Fibroblast of skin of left quadriceps (primary cell): ENCODE measurements at places on chromosomes 7 and 10.

DNA sequence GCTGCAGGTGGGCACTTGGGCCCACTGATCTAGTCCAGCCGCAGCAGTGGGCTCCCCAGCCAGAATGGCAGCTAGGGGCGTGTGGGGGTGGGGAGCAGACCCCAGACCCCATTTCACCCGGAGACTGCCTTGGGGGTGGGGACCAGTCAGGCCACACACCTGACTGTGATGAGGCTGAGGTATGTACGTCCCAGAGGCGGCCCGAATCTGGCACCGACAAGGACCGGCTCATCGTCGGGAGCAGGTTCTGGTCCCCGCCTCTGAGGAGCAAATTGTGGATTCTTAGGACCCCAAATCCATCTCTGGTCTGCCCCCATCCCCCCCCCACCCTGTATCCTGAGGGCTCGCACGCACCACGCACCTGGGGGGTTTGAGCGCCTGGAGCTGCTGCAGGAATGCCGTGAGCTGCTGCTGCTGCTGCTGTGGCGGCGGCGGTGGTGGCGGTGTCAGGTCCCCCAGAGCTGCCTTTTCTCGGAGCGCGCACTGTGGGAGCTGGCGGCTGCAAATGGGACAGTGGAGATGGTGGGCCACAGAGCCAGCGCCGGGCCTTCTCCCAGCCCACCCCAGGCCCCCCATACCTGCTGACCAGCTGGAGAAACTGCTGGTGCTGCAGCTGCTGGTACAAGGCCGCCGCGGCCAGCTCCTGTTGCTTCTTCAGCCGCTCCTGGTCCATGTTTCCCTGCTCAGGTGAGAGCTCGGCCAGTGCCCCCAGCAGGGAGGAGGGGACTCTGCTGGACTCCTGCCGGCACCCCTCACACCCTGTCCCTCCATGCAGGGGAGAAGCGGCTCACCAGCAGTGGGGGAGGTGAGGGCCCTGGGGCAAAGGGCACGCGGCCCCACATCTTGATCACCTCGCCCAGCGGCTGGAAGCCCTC is 10.2 kb downstream of the GIGYF1 start:
- no peak for DNase-seq

- DNase-seq = no peak
These were observed 22.0 kb upstream of the CYP2C9 start for GRCh38 chr10:94916423-94916822.

GRCh38 chr10:29948881-29949355 is 110.5 kb downstream of the JCAD start:
- no peak for DNase-seq

DNA sequence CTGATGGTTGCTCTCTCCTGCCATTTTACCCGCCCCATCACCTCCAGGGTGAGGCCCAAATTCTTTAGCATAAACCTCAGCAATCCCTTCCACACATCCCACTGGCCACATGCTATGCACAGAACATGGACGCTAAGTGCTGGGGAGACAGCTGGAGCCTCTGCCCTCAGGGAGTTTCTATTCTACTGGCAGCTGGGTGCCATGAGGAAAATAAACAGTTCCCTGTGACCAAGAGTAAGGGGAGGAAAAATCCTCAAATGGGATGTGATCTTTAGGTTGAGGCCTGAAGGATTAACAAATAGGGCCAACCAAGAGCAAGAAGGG is 1.2 kb downstream of the PARP12 start:
- no peak for DNase-seq

DNA sequence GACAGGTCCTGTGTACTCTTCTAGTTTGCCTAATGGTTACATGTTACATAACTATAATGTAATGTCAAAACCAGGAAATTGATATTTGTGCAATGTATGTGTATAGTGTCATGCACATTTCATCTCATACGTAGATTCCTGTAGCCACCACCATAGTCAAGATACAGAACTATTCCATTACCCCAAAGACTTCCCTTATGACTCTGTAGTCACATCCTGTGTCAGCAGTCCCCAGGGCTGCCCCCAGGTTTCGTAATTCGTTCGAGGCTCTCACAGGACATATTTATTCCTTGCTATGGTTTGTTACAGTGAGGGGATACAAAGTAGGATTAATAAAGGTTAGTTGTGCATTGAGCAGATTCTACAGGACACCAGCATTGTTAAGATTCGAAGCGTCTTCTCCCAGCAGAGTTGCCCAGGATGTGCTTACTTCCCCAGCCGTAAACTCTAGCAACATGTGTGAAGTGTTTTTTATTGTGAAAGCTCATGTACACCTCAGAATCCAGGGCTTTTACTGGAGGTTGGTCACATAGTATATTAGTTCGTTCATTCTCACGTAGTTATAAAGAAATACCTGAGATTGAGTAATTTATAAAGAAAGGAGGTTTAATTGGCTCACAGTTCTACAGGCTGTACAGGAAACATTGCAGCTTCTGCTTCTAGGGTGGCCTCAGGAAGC is 18.6 kb downstream of the RABGEF1 start:
- no peak for DNase-seq

DNA sequence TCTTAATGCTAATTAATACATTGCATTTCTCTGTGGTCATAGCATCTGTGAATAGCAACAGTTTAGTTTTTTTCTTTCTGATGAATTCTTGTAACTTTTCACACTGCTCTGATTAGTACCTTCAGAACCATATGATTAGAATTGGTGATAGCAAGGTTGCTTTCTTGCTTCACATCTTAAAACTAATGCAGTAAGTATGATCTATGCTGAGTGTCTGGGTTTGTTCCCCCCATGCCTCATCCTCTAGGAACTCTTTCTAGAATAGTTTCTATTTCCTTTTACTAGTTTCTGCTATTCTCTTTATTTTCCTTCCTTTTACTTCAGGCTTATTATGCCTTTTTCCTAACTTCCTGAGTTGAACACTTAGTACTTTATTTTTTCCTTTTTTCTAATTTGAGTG is 32.4 kb downstream of the TES start:
- DNase-seq = no peak

GRCh38 chr7:51455513-51455912 is 138.9 kb upstream of the COBL start:
- DNase-seq = no peak

DNA sequence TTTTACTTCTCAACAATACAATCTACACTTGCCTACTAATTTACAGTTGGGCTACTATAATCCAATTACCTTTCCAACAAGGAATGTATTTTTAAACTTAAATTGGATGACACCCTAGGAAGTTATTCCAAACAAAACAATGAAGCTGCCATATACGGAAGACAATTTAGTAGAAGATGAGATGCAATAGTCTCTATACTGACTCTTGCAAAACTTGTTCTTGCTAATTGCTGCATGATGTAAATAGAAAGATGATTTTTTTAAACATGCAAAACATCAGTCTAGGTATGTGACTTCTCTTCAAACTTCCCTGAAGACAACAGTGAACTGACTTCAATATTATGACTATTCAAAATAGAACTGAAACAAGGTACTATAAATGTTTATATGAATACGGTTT is 17.6 kb downstream of the NT5C3A start:
- DNase-seq = peak; percentile 28

GRCh38 chr10:104331208-104331838 is 6.9 kb downstream of the ITPRIP start:
- no peak for DNase-seq

- DNase-seq = no peak
These were observed 34.8 kb downstream of the MTURN start for GRCh38 chr7:30169579-30169978.

DNA sequence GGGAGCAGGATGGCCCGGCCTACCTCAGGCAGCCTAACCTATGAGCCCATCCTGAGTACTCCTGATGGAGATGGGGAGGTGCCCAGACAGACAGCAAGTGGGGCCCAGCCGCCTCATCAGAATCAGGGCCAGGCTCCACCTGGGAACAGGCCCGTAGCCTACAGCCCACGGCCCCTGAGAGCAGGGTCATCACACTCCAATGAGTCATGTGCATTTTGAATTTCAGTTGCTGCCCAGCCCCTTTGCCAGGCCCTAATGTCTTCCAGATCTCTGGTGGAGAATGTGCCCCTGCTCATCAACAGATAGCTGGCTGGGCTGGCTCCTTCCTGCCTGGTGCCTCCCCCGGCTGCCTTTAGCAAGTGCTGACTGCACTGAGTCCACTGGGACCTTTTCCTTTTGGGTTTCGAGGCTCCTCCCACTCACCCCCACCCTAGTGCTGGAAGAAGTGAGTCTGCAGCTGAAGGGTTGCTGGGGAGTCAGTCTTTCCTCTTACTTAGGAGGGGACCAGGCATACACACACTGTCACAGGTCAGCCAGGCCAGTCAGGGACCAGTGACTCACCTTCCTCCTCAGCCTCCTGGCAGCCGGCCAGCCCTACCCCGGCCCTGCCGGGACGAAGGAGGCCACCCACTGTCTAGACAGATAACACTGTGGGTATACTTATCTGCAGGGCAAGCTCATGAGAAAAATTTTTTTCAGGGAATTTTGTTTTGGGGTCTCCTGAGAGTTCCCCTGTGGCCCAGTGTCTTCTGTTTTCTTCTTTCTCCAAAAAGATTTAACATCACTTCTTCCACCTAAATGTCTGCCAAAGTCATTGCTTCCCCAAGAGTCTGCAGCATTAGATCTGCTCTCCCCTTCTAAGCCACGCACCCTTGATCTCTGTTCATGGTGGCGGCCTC is 9.1 kb upstream of the ASIC3 start:
- no peak for DNase-seq

DNA sequence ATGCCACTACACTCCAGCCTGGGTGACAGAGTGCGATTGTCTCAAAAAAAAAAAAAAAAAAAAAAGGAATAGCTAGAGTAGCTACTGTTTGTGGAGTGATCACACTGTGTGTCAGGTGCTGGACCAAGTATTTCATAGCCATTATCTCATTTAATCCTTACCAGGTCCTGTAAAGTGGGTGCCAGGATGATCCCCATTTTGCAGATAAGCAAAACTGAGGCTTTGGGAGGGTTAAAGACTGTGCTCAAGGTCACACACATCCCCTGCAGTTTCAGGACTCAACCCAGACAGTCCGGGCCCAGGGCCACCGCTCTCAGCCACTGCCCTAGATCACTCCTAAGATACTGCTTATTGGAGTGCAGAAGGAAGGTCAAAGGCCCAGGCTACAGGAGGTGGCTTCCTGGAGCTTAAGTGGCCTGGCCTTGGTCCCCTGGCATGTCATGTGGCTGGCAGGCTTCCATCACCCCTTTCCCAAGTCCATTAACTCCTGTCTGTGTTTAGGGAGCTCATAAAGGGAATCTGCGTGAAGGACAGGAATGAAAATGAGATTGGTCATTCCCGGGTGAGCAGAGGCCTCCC is 12.4 kb upstream of the WBP1L start:
- no peak for DNase-seq
